Stomach (tissue), 19 donors: ENCODE measurements at places on chromosomes 1 and 21. TPM values are rescaled to one million over a fixed set of nuclear protein-coding genes. Genes with fewer than 3 reads are reported as not detected.

SETSIP gene
- total RNA-seq: not detected

CYP4A22 gene
- not detected for total RNA-seq

CFHR1 gene
- not detected for total RNA-seq

DNAH14 gene
- total RNA-seq: 33.2 TPM

LCE2A gene
- not detected for total RNA-seq

DNA sequence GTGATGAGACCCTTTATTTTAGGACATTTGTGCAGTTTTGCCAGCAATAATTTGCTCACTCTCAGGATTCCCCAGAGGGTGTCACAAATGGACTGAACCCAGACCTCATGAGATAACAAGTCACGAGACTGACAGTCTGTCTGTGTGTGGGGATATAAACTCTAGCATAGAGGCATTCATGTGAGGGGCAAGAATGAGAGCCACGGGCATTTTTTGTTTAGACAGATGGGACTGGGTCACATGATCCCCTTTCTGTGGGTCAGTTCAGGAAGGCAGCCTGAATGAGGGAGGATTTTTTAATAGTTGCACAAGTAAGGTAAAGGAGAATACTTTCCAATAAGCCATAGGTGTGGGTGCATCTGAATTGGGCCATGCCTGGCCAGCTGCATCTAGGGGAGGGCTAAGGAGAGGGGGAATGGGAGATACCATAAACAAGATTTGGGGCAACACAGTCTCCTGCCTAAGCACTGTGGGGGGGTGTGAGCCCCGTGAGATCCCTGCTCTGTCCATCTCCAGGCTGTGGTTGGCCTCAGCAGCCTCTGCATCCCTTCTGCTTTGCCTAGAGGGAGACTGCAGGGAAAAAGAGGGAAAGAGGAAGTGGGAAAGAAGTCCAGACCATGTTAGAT, 66.6 kb downstream of the NAV1 start:
- DNase-seq: no peak

DNA sequence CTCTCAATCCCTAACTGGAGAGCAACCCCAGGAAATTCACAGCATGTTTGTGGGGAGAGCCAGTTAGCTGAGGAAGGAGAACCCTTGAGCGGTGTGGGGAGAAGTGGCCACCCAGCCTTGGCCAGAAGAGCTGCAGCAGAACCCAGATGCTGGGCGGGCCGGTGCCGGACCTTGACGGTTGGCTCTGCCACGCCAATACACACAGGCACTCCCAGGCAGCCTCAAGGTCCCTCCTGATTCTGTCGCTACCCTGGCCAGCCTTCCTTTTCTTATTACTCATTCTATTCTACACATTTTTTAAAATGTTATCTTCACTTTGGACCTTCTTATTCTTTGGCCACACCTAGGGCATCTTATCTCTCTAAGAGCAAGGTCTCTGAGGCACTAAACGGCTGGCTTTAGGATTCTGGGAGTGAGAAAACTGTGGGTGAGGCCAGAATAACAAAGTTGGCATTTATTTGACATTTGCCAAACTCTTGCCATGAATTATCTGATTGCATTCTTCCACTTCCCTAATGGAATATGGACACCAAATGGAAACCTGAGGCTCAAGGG, 50.4 kb upstream of the GPR37L1 start:
- DNase-seq: peak; percentile 65
